ENCODE measurements at places on chromosomes 11 and 22.

GRCh38 chr22:49724893-49725489, 102.7 kb downstream of the BRD1 start:
- DNase-seq: no peak

DNA sequence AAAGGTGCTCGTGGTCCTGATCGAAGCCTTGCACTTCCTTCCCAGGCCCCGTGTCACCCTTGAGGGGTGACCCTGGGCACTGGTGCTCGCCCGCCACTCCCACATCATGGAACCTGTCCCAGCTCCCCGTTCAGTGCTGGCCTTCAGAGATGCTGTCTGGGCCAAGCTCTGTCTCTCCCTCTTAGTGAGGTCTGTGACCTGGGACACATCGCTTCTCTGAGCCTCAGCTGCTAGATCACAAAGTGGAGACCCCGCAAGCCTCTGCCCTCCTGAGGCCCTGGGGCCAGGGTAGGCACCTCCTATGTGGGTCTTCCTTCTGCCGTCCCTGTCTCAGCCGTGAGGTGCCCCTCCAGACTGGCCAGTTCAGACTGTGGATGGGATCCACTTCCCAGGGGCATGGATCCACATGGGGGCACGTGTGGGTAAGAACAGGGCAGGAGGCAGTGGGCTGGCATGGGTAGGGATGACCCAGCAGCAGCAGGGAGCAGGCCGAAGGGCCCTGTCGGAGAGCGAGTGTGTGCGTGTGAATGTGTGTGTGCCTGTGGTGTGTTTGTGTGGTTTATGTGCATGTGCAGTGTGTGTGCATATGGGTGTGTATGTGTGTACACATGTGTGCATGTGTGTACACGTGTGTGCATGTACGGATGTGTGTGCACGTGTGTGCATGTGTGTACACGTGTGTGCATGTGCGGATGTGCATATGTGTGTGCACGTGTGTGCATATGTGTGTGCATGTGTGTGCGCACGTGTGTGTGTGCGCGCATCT, 1073.7 kb downstream of the BRD1 start:
- no peak for DNase-seq

DNA sequence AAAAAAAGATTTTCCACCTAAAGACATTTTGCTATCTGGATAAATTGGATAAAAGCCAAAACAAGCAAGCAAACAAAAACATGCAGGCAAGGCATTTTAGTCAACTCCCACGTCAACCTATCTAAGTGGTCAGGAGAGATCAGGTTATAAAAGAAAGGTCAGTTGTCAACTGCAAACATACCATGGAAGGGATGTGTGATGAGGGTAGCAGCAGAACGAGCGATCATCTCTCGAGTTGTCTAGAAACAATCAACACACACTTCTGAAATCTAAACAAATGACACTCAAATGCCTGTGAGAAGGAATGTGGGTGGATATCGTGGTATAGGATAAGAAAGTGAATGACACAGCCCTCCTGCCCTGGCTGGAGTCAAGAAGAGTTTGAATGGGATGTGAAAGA, 10.9 kb downstream of the MTCH2 start:
- DNase-seq: no peak

- no peak for DNase-seq
Measured at GRCh38 chr11:112625814-112626213, 335.4 kb upstream of the NCAM1 start.

GRCh38 chr11:108663154-108663877, 1.6 kb upstream of the DDX10 start:
- DNase-seq: no peak

- DNase-seq: no peak
Measured at GRCh38 chr22:48742556-48743343, 1084.9 kb downstream of the BRD1 start.

DNA sequence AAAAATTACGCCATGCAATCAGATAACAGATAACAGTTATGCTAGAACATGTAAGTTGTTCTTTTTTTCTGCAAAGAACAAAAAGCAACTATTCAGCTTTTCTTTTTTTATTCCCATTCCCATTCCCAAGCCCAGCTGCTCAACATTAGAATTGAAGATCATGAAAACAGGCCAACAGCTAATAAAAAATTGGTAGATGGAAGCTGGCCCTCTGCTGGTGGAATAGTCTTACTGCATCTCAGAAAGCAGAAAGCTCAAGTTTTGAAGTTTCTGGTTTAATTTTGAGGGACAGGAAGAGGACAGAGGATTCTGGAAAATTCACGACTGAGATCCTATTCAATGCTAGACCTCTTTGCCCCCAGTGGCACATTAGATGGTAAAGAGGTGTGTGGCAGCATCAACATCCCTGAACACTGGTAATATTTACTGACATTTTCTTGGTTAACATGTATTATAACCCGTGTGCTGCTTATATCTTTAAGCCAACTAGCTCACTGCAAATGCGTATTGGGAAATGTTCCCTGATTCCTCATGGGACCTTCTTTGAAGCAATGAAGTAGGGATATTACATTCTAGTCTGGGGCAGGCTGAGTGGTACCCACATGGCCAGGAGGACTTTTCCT, 591.2 kb downstream of the OPCML start:
- no peak for DNase-seq

- no peak for DNase-seq
Measured at GRCh38 chr11:19405966-19406365, 165.2 kb upstream of the E2F8 start.

GRCh38 chr11:46984987-46985386, 48.4 kb downstream of the CSTPP1 start:
- DNase-seq: no peak

DNA sequence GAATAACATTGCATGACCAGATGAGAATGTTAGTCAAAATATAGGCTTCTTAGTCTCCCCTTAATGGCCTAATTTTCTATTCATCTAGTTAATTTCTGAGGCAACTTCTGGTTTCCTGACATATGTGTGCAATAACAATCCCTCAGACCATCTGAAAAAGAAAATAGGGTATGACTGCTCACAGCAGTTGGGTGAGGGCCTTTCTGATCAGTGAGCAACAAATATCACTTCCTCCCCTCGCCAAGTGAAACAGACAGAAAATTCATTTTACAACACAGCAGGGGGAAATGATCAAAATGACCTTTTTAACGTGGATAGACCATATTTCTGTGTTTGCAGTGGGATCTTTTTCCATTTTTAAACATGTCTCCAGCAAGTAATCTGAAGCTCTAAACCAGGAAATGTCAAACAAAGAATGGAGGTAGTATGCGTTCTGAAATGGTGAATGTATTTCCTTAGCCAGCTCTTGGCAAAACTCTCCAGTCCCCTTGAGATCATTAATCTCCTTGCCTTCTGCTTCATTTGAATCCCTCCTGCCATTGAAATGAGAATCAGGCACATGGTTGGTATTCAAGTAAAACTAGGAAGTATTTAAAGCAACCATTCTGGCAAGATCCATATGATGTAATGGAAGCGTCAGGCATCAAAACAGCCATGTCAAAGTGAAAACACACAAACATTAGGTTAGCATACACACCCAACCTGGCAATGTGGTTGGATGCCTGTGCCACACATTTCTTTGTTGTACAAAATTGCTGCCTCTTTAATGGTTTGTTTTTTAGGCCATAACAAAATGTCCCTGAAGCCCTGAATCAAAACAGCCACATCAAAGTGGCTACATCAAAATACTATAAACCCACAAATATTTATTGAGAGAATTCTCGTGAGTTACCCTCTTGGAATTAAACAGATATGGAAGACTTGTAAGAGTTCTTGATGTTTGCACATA, 100.1 kb downstream of the SLC1A2 start:
- no peak for DNase-seq

DNA sequence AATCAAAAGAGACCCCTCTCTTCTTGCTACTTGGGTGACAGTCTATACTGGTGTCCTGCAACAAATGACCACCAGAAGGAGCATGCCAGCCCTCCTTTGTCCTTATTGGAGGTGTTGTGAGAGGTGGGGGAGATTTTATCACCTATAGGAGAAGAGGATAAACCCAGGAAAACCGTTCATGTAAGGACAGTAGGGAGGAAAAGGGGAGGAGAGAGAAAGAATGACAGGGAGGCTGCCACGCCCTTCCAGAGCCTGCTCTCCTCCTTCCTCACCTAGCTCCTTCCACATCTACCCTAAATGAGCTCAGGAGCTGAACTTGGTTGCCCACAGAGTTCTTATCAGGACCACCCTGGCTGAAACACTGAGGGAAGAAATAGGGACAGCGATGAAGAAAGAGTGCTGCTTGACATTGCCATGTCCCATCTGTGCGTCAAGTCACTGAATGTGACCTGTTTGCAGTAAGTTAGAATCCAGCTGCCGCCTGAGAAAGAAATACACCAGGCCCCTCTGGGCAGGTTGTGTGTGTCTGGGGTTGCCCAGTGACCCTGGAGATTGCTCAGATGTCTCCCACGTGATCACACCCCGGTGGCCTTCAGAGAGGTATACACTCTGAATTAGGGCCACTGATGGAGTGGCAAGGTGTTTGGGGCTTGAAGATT, 40.4 kb upstream of the ETS1 start:
- DNase-seq: no peak

DNA sequence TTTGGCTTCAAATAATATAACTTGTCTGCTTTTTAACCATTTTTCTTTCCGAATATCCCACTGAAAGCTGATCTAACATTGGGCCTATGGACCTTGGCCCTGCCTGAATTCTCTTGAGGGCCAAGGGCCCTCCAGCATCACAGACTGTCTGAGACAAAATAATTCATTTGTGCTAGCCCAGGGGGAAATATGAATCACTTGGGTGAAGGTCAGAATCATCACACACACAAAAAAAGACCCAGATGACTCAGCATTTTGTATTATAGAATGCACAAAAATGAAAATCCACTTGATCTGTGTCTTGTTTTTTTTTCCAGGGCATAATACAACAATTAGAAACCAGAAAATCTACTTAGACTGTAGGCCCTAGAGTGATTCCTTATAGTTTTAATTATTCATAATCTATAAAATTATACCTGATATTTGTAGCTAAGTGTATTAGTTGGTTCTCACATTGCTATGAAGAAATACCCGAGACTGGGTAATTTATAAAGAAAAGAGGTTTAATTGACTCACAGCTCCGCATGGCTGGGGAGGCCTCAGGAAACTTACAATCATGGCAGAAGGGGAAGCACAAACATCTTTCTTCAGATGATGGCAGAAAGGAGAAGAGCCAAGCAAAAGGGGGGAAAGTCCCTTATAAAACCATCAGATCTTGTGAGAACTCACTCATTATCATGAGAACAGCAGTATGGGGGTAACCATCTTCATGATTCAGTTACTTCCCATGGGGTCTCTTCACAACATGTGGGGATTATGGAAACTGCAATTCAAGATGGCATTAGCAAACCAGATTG, 15.6 kb upstream of the RDX start:
- DNase-seq: no peak

- no peak for DNase-seq
Measured at GRCh38 chr22:27514601-27515523, 286.7 kb downstream of the MN1 start.

- no peak for DNase-seq
Measured at GRCh38 chr11:133506023-133506422, 26.3 kb downstream of the OPCML start.

DNA sequence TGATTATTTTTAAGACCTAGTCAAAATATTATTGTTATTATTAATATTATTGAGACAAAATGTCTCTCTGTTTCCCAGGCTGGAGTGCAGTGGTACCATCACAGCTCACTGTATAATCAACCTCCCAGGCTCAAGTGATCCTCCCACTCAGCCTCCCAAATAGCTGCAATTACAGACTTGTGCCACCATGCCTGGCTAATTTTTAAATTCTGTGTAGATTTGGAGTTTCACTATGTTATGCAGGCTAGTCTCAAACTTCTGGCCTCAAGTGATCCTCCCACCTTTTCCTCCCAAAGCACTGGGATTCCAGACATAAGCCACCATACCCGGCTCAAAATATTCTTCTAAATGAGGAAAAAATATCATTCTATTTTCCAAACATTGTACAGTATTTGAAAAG, 37.0 kb downstream of the SLC36A4 start:
- DNase-seq: no peak

DNA sequence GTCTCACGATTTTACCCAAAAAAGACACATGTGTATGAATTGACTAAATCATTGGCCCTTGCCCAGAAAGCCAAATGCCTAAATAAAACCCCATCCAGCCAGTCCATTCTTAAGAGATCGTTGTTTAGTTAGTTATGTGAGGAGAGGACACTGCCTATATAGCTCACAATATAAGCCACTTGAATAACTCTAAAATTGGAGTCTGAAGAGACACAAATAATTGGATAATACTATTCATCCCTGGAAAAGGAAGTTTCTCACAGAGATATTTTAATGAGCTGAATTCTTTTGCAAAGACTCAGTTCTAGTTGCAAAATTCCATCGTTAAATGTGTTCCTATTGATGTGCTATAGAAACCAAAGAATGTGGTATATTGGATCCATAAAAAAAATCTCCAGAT, 176.7 kb downstream of the SOX6 start:
- no peak for DNase-seq

DNA sequence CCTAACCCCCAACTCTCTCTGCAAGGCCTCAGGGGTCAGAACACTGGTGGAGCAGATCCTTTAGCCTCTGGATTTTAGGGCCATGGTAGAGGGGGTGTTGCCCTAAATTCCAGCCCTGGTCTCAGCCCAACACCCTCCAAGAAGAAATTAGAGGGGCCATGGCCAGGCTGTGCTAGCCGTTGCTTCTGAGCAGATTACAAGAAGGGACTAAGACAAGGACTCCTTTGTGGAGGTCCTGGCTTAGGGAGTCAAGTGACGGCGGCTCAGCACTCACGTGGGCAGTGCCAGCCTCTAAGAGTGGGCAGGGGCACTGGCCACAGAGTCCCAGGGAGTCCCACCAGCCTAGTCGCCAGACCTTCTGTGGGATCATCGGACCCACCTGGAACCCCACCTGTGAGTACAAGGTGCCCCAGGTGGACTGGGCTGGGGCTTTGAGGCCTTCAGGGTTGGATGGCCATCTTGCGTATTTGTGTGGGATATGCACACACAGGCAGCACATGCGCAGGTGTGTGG, at the start of gene BEST1:
Gene BEST1 (plus strand): TSS at position 317 of the 513 bp plus-strand sequence. CDS start 1,456 bp downstream, outside the sequence.
- DNase-seq: no peak

DNA sequence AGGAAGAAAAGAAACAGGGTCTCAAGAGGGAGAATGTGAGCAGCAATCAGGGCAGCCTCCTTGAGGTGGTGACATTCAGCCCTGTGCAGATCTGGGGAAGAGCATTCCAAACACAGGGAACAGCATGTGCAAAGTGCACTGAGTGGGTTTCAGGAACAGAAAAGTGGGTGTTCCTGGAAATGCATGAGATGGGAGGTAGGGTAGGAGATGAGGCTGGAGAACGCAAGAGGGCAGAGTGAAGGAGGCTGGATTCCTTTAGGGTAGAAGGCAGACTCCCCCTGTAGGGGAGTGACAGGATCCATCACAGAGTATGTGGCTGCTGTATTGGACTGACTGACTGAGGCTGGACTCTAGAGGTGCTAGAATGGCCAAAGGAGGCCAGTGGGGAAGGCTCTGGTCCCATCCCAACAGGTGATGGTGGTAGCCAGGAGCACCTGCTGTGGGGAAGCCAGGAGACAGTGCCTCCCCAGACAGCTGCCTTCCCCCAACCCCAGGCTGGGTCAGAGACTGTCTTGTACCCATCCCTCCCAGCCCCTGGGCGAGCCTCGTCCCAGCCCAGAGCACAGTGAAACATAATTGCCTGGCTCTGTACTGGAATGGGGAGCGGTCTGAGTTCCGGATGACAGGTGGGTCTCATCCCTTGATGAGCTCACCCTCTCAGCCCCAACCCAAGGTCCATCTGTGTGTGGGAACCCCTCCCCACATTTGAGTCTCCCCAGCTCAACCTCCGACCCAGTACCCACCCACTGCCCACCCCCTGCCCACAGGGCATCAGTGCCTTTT, 419.4 kb downstream of the MN1 start:
- DNase-seq: no peak

Data from CMK (cell line).